Fibroblast of the aortic adventitia (primary cell): ENCODE measurements at places on chromosomes 2 and 18. TPM values are rescaled to one million over a fixed set of nuclear protein-coding genes. Genes with fewer than 3 reads are reported as not detected.
A peak's percentile ranks its signal among the peaks of the same experiment; 100 is the strongest.

- no peak for DNase-seq
Measured at GRCh38 chr2:60033325-60033724, 520.1 kb downstream of the BCL11A start.

- peak; percentile 84 for DNase-seq
Measured at GRCh38 chr2:24409700-24410556, 49.6 kb upstream of the ITSN2 start.

GRCh38 chr18:76821356-76821874, 942 bp upstream of the ZNF236 start:
- no peak for DNase-seq

- DNase-seq = no peak
Measured at GRCh38 chr2:71538656-71539265, 85.4 kb downstream of the DYSF start.

DNA sequence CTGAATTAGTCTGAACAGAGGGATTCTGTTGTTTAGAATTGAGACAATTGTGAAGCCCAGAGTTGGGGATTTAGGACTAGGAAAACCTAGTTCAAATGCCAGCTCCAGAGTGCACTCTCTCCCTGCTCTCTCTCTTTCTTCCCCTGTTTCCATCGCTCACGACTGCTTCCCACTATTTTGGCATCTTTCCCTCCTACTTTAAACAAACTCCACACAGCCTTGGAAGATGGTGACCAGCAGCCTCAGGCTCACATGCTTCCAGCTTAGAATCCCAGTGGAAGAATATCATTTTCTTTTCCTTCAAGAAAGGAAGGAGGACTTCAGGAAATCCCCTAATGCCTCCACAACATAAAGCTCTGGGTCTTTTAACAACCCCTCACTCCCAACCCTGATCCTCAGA, 6.1 kb upstream of the DNMT3A start:
- DNase-seq = peak; percentile 59

GRCh38 chr2:9738535-9739496, 104.5 kb upstream of the TAF1B start:
- peak; percentile 59 for DNase-seq

GRCh38 chr2:176171351-176172006, 14.4 kb downstream of the HOXD3 start:
- DNase-seq = no peak

- DNase-seq = peak; percentile 38
Measured at GRCh38 chr2:144180131-144180530, 339.8 kb downstream of the ZEB2 start.

DNA sequence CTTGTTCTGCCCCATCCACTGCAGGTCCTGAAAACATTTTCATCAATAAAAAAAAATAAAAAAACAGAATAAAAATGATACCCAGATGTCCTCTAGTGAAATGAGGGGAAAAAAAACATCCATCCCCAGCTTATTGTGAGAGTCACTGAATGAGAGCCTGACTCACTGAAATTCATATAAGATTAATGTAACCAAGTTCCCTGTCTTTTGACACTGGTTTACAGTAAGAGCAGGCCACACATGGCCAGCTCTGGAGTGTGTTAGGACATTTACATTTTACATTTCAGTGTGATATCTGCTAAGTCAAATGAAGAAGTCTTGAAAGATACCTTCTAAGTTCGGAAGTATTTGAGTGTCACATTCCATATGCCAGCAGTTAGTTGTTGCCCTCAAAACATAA, 21.1 kb upstream of the IL18R1 start:
- DNase-seq = peak; percentile 32

DNA sequence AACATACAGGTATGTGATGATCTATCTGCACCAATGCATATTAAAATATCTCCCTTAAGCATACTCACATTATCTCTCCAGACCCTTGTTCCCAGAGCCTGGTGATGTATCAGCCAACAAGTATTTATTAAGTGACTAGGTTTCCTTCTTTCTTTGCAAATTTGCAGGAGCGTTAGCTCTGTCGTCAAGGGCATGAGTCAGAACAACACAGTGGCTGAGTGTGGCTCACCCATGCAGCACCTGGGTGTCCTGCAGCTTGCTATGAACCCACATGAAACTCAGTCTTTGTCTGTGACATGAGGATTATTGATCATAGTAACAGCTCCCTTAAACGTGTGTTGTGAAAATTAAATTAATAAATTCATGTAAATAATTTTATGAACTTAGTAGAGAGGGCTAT, 96.6 kb downstream of the PIEZO2 start:
- DNase-seq = no peak

DNA sequence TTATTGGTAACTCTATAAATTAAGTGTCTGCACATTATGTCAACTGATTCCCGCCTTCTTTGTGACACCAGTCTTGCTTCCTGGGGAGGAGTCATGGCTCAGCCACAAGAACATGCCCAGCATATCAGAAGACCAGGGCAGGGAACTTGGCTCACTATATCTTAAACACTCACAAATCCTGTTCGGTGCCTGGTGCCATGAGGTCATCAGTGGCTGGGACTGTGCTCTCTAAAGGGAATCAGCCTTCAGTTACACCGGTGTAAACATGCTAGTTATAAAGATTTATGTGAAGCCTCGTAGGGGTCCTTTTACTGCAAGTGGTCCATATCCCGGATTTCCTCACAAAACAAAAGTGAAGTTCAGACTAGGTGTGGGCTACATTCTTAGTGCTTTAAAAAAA, 73.1 kb upstream of the ZNF521 start:
- DNase-seq = no peak

- no peak for DNase-seq
Measured at GRCh38 chr2:207288628-207289027, 122.9 kb upstream of the KLF7 start.

DNA sequence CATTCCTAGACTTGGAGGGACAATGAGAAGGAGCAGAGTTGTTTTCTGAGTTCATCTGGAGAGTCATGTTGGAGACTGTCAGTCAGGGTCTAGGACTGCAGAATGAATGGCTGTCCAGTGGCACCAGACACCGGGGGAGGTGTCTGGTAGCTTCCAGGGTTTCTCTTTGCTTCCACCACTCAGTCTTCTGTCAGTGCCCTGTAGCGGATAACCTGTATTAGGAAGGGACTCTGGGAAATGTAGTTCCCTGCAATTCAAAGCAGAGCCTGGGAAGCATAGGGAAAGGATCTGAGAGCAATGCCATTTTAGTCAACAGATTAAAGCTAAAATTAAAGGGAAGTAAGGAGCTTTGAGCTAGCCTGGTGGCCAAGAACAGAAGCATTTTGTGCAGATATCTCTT, 257.9 kb downstream of the THSD7B start:
- DNase-seq = no peak

- peak; percentile 53 for DNase-seq
Measured at GRCh38 chr2:54122939-54123338, 7.5 kb downstream of the ACYP2 start.

The PFN4 gene
- 0.45 and 1.7 TPM in 2 replicates for total RNA-seq

The ZNF385B gene
- total RNA-seq = 4.8 TPM in 1 of 2 replicates, not detected in the other

The KCNIP3 gene
- 0.25 and 2.9 TPM in 2 replicates for total RNA-seq

The TRIM54 gene
- not detected in 2 replicates for total RNA-seq

The TRIM43B gene
- total RNA-seq = not detected in 2 replicates

The DES gene
- 3.3 and 4.7 TPM in 2 replicates for total RNA-seq

The VPS54 gene
- total RNA-seq = 8.4 and 18.1 TPM in 2 replicates

The GAL3ST2 gene
- total RNA-seq = 0.25 TPM in 1 of 2 replicates, not detected in the other

The REEP1 gene
- 0.27 TPM in 1 of 2 replicates, not detected in the other for total RNA-seq

The NXPH2 gene
- 1.3 TPM in 1 of 2 replicates, not detected in the other for total RNA-seq

The DNAJC5G gene
- not detected in 2 replicates for total RNA-seq

The IL36B gene
- total RNA-seq = not detected in 2 replicates

The SLC11A1 gene
- 0.09 and 0.33 TPM in 2 replicates for total RNA-seq

The CROCC2 gene
- total RNA-seq = under 0.01 and 0.41 TPM in 2 replicates

The CDK5R2 gene
- not detected in 2 replicates for total RNA-seq
